ENCODE measurements at places on chromosomes 1 and 21. TPM values are rescaled to one million over a fixed set of nuclear protein-coding genes. Genes with fewer than 3 reads are reported as not detected.

- peaks cover 4% of the 10 kb centered on the region for H3K27me3 ChIP-seq
- no peak overlapping the region for H3K27ac ChIP-seq
- H3K4me3 ChIP-seq, result no peak overlapping the region
- no peak for DNase-seq
- no peaks in the 10 kb centered on the region for H3K4me1 ChIP-seq
- no peaks in the 10 kb centered on the region for H3K36me3 ChIP-seq
Measured at GRCh38 chr1:25208561-25209222, 23.6 kb downstream of the SYF2 start.

DNA sequence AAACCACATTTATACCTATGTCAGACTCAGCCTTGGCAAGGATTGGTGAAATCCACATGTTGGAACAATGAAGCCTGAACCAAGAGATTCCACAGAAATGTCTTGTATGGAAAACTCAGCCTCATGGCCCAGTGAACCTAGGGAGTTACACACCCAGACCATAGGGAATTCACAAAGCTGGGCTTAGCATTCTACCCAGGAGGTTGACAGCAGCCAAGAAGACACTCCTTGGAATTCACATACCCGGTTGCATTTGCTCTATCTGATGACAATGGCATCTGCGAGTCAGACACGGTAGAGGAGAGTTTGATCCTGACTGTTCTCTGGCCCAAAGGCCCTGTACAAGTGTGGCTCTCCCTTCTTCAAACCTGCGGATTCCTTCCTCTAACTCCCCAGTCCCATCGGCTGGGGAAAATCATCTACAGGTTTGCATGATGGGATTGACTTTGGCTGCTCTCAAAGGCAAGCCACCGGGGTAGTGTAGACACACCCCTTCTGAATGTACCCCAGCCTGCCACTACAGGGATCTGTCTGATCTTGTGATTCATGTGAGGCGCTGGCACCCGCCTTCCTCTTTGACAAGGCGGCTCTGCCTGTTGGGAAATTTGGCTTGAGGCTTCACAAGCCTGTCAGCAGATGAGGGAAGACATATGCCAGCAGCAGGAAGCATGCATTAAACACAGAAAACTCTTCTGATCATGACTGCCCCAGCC is 297.3 kb upstream of the KAZN start:
- DNase-seq, result no peak
- H3K27ac ChIP-seq, result no peak overlapping the region
- no peaks in the 10 kb centered on the region for H3K36me3 ChIP-seq
- peaks cover 6% of the 10 kb centered on the region for H3K4me1 ChIP-seq
- H3K27me3 ChIP-seq, result no peaks in the 10 kb centered on the region

- no peak overlapping the region for H3K27ac ChIP-seq
- H3K4me1 ChIP-seq, result no peaks in the 10 kb centered on the region
- no peaks in the 10 kb centered on the region for H3K36me3 ChIP-seq
Measured at GRCh38 chr1:92876351-92876750, 44.5 kb downstream of the RPL5 start.

DNA sequence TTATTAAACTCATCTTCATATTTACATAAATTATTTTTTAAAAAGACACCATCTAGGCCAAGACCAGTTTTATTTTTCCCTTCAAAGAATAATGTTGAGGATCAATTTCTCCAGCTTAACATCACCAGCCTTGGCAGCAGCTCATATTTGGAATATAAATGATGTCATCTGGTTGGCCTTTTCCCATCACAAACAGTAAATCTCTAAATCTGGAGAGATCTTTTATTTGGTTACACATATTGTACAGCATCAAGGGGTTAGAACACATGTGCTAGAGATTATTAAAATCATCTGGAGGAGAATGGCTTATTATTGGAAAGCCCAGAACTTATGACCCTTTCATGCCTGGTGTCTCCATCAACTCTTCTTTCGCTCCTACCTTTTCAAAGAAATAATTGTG is 508.8 kb downstream of the PLPP3 start:
- no peak for DNase-seq
- no peaks in the 10 kb centered on the region for H3K4me1 ChIP-seq
- no peaks in the 10 kb centered on the region for H3K36me3 ChIP-seq
- no peak overlapping the region for H3K4me3 ChIP-seq
- no peak overlapping the region for H3K27ac ChIP-seq
- H3K27me3 ChIP-seq, result no peaks in the 10 kb centered on the region

Gene TDRD5
- 0.74 TPM for total RNA-seq

Gene SUCO
- 35.3 TPM for total RNA-seq

Gene GRIK3
- 0.29 TPM for total RNA-seq
